CD4-positive, alpha-beta T cell treated with Interleukin-12 subunit alpha and Interleukin-12 subunit beta, for 1 hour (primary cell): ENCODE measurements at places on chromosomes 1 and 21.

DNA sequence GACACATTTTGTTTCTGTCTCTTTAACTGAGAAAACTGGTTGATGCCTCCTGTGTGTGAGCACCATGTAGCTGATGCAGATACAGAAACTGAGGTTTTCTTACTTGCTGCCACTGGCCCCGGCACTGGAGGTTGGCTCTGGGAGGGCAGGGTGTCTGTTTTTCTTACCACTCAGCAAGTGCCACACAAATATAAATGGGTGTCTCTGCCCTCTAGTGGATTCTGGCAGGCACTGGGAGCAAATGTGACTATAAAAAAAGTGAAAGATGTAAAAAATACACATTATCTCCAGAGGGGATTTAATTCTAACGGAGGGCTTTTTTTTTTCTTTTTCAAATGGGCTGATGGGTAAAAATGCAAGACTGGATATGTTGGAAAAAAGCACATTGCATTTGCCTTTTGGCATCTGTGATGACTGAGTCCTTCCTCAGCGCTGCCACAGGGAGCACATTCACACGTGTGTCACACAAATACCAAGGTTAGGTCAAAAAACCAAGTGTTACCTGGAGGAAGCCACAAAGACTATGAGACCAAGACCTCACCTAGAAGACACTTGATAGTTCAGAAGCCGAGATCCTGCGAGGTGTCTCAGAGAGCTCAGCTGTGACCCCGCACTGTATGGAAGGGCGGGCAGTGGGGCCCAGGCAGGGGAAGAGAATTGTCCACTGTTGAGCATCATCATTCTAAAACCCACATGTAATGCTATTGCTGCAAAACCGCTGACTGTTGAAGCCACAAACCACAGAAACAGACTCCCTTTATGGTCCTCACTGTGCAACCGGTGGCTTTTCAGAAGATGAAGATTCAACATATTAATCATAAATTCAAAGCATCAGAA lies 18.9 kb downstream of the PGBD2 start:
- DNase-seq, result peak; percentile 72

DNA sequence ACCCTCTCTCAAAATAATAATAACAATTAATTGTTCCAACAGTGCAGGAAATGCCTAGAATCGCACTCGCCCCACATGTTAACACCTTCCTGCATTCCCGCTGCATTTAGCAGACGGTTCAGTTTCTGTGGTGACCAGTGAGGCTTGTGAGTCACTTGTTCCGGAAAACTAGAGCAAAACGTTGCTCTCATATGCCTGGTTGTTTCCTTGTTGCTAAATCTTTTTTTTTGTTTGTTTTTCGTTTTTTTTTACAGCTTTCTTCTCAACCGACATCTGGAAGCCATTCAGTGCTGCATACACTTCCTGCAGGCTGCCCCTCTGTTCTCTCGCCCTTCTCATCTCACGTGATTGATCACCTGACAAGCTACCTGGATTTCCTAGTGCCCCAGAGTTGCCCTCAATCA lies 56.9 kb upstream of the TMPRSS2 start:
- DNase-seq, result no peak

- no peak for DNase-seq
These were observed 495 bp downstream of the C1QC start for GRCh38 chr1:22643928-22644327.

GRCh38 chr1:11519629-11520031 lies 40.7 kb downstream of the DISP3 start:
- DNase-seq, result no peak

GRCh38 chr1:243233908-243234307 lies 21.2 kb downstream of the CEP170 start:
- DNase-seq, result no peak

DNA sequence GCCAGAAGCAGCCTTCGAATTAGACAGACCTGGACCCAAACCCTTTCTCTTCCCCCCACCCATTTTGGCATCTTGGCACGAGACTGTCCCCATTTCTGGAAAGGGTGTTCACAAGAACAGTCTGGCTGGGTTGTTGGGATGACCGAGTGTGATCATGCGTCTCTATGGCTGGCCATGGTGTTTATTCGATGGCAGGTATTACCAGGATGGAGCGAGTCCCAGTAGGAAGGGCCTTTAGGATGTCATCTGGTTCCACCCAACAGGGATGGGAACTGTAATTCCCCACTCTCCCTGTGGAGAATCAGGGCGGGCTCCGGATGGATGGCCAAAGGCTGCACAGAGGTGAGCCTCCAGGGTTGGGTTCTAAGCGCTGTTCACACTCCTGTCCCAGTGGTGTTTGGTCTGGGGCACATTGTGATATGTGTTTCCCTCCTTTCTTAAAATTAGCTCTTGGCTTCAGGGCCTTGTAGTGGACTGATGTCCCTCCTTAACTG lies 33.4 kb upstream of the ATP5PO start:
- no peak for DNase-seq

GRCh38 chr1:2935184-2935583 lies 86.1 kb upstream of the ACTRT2 start:
- no peak for DNase-seq

DNA sequence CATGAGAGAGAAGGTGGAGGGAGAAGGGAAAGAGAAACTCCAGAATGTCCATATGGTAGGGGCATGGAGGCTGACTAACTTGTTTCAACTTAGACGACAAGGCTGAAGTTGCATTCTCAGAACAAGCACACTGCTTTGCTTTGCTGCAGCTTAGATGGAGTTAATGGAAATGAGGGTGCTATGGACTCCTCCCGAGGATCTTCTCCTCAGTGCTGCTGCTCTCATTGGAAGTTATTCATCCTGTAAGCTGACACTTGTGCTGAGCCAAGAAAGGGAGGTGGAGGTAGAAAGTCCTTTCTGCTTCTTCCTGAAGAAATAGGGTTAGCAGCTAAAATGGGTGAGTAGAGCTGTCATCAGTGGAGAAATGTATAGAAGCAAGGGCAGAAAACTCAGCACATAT lies 215.3 kb downstream of the SEC16B start:
- DNase-seq, result no peak

DNA sequence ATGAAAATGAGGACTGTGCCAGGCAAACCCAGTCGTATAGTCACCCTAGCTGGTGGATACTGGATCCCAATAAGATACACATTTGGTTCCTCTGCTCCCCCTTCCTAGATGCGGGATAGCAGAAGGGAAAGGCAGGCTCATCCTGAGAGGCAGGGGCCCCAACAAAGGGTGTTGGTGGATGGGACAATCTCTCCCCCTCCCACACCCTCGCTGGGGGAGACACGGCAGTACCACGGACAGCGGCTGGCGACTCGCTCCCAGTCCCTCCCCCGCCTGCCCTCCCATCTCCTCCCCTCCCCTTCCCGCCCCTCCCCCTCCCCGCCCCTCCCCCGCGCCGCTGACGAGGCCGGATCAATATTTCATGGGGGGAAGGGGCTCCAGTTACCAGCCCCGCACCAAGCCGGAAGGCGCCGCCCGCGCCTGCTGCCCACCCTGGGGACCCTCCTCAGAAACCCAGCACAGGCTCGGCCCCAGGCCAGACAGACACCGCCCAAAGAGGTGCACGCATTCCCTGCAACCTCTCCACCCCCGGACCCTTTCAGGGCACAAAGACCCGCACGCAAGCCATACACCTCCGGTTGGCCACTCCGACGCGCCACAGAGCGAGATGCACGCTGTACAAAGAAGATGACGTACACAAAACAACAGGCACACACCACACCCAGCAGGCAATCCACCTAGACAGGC lies 11.5 kb downstream of the RIMS3 start:
- DNase-seq, result no peak

DNA sequence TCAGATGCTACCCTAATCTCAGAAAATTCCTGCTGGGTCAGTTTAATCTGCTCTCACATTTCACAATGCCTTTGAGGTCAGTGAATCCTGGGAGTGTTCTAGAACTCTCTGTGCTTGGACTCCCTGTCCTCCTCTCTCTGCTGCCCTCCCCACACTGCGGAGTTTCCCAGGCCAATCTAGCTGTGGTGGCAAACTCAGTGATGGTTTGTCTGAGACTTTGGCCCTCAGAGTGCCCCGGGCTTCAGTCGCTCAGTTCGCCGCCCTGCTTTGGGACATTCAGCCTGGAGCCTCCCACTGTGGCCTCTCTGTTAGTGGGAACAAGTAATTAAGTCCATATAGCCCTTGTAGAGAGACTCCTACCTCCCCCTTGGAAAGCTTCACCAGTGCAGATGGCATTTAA lies 7.1 kb downstream of the C1orf226 start:
- DNase-seq, result no peak

GRCh38 chr1:45014321-45015028 lies 2.4 kb downstream of the UROD start:
- peak; percentile 84 for DNase-seq

- no peak for DNase-seq
These were observed 49.8 kb downstream of the COLGALT2 start for GRCh38 chr1:183987593-183988318.

- DNase-seq, result no peak
These were observed 219.6 kb downstream of the LTN1 start for GRCh38 chr21:28773036-28773435.

DNA sequence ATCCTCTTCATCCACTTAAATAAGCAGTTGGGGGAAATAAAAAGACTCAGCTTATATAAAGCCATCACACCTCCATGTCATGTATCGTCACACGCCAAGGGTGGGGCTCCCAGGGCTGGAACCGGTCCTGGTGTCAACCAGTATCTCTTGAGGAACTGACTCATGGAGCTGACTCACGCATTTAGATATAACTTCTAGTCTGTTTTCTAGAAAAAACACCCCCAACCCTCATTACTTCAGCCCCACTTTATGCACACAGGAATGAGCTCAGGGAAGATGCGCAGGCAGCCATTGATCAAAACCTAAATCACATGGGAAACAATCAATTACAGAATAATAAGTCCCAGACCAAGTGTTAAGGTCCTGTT lies 6.9 kb upstream of the IL22RA1 start:
- DNase-seq, result no peak

DNA sequence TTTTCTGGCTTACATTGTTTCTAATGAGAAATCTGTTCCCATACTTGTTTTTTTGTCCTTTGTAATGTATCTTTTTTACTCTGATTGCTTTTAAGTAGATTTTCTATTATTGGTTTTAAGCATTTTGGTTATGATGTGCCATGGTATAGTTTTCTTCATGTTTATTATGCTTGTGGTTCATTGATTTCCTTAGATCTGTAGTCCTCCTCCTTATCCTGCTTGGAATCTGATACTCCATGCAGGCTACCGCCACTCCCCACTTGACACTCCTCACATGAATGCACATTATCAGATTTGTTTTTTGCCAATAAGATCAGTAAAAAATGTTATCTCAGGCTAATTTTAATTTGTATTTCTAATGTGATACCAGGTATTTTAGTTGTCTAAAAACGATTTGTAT lies 20.8 kb downstream of the UROD start:
- no peak for DNase-seq

DNA sequence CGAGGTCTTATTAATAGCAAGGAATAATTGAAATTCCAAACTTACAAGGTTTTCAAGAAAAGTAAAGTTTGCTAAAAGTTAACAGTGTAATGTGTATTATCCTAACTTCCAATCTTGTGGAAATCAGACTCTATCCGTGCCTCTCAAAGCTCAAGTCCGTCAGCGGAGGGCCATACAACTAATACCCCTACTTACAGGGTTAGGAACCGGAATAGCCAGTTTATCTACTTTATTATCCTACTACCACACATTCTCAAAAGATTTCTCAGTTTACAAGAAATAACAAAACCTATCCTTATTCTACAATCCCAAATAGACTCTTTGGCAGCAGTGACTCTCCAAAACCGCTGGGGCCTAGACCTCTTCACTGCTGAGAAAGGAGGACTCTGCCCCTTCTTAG lies 457.8 kb downstream of the PTPRC start:
- no peak for DNase-seq
